H7 (cell line): ENCODE measurements at places on chromosomes 6 and 20.

GRCh38 chr6:107217248-107217647 is 101.9 kb upstream of the BEND3 start:
- DNase-seq, result no peak

DNA sequence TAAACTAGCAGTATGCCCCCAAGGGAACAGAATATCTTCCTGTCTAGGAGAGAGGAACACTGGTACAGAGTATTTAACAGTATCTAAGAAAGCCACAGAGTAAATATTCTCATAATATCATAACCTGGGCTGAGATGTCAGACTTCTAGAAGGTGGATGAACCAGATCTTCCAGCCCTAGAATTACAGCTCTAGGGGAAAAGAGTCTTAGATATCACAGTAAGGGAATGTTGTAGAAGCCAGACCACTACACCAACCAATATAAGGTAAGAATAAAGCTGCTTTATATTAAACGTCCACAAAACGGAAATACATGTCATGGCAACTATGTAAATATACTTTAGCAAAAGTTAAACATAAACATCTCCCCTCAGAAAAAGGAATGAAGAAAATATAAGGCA is 12.4 kb downstream of the SERINC1 start:
- DNase-seq, result no peak

DNA sequence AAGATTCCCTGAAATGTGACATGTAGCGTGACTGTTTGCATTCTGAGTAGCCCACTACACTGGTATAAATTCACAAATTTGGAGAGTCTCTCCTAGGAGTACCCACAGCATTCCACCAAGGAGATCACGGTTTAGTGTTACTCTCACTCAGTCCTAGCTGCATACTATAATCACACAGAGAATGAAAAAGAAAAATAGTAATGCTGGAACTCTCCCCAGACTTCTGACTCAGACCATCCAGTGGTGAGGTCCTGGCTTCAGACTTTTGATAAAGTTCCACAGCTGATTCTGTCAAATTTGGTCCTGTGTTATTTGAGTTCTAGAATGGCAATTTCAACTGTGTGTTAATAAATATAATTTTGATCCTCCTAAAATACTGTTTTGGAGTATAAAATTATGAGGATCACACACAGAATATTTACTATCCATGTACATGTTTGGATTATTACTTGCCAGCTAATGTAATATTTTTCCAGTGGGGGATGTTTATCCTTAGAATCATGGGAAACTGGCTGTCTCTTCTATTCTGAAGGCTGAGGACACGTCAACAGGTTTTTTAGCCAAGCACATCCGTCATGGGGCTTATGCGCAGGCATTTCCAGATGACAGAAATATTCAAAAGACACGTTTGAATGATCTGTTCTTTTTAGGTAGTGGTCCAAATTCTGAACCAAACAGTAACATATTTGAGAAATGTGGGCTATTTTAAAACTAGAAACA is 5.1 kb upstream of the KIAA0408 start:
- no peak for DNase-seq

- DNase-seq, result no peak
Observed at GRCh38 chr20:15310361-15310760, 972.9 kb upstream of the FLRT3 start.

GRCh38 chr6:34531580-34532201 is 24.4 kb downstream of the SPDEF start:
- DNase-seq, result peak; percentile 95

- DNase-seq, result no peak
Observed at GRCh38 chr6:29989211-29989610, 46.9 kb downstream of the HLA-A start.

GRCh38 chr6:167282165-167282564 is 8.9 kb upstream of the UNC93A start:
- DNase-seq, result no peak

DNA sequence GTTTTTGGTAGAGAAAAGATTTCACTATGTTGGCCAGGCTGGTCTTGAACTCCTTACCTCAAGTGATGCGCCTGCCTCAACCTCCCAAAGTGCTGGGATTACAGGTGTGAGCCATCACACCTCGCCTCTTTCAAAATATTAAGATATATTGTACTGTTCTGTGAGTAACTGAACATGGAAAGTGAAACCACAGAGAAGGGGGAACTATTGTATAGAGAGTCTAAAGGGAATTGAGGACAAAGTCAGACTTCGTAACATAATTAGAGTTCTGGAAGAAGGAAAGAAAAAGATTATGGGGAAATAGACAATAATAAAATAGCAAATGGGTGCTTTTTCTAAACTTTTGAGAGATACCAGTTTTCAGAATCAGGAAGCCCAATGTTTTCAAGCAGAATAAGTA is 17.4 kb upstream of the AKAP7 start:
- DNase-seq, result no peak

DNA sequence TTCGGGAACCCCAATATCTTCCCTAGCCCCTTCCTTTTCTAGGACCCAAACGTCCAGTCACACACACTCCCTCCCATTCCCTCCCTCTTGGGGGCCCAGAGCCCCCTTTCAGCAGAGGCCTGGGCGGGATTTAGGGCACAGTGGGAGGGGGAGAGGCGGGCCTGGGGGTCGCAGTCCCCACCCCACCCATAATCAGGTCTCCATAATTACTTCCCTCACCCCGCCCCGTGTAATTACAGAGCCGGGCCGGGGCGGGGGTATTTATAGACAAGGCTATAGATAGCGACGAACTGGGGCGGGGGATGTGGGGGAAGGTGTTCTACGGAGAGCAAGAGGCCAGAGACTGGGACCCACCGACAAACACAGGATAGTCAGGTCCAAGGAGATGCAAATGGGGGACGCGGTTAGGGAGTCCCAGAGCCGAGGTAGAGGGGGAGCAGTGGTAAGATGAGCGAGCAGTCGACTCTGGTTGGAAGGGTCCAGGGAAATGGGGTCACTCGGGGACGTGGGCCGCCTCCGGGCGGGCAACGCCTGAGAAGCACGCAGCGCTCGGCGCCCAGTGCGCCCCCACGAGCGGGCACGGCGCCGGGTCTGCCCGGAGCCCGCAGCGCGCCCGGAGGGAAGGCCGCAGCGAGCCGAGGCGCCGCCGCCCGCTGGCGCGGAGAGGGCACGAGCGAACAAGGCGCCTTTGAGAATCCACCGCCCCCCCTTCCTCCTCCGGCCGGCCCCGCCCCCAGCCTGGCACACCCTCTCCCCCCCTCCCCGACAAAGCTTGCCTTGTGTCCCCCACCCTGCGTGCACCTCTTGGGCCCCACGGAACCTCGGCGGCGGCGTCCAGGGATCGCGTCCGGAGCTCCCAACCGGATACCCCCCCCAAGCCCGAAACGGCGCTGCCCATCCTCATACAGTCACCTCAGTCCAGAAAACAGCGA is 670 bp upstream of the COL11A2 start:
- DNase-seq, result peak; percentile 87

GRCh38 chr20:62856931-62857619 is 4.5 kb downstream of the TCFL5 start:
- DNase-seq, result no peak

GRCh38 chr6:110693994-110694393 is 121.3 kb downstream of the CDK19 start:
- no peak for DNase-seq

GRCh38 chr6:42030585-42031506 is 19.5 kb upstream of the TAF8 start:
- DNase-seq, result peak; percentile 76

DNA sequence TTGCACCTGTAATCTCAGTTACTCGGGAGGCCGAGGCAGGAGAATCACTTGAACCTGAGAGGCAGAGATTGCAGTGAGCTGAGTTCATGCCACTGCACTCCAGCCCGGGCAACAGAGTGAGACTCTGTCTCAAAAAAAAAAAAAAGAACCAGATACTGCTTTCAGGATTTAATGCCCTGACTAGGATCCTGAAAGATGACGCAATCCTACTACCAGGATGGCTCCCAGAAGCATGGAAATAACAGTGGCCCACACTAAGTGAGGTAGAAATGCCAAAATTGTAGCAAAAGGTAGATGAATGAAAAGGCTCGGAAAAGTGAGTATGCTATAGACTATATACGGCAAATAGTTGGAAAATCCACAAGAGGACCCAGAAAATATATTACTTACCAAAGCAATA is 23.8 kb upstream of the KHDC1 start:
- DNase-seq, result no peak

- no peak for DNase-seq
Observed at GRCh38 chr6:31048099-31048498, 37.8 kb downstream of the MUC22 start.

DNA sequence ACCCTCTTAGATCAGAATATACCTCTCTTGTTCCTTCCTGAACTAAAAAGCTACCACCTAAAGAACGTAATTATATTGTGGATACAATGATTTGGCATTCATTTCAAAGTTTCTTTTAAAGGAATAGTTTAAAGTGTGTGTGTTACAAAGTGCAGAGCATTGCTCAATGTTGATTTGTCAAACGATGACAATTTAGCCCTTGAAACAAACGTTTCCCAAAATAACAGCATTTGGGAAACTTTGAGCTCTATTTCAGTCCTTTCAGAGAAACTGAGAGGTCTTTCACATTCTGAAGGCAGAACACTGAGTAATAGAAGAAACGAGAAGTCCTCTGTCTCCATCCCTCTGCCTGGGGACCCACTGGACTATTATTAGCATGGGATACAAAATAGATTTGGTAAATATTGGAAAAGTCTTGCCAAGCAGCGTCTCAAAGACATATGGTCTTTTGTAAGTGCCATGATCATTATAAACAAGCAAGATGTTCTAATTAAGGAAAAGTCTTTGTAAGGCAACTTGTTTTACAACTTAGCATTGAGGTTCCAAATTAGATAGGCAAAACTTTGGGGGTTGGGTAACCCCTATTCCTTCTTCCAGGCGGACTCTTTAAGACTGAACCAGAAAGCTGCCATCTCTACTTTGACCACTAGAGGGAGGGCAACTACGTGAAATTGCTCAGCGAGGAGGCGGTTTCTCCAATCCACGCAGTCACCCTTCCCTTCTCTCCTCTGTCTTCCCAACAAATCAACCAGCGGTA is 208.8 kb downstream of the RNF144B start:
- peak; percentile 55 for DNase-seq

- DNase-seq, result no peak
Observed at GRCh38 chr20:51131811-51132210, 108.9 kb upstream of the KCNG1 start.

DNA sequence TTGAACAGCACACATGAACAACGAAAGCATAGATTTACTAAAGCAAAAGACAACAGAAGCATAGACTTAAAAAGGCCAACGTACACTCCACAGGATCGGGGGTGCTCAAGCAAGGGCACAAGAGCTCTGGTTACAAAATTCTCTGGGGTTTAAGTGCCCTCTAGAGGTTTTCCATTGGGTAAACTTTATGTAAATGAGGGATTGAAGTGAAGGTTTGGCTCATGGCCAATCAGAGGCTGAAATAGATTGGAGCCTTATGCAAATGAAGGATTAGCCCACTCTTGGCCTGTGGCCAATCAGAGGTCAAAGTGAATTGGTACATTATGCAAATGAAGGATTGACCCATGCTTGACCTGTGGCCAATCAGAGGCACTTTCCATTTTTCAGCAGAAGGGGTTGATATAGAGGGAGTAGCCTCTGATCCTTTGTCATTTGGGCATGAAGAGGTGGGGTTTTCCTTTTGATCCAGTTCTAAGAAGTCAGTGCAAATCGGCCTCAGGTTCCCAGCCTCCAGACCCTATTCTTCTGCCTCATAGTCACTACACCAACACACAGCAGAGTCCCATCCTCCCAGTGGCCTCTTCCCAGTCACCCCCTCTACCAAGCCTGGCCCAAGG is 244.9 kb downstream of the THBS2 start:
- no peak for DNase-seq

GRCh38 chr6:63278916-63279315 is 40.9 kb downstream of the LGSN start:
- DNase-seq, result no peak

DNA sequence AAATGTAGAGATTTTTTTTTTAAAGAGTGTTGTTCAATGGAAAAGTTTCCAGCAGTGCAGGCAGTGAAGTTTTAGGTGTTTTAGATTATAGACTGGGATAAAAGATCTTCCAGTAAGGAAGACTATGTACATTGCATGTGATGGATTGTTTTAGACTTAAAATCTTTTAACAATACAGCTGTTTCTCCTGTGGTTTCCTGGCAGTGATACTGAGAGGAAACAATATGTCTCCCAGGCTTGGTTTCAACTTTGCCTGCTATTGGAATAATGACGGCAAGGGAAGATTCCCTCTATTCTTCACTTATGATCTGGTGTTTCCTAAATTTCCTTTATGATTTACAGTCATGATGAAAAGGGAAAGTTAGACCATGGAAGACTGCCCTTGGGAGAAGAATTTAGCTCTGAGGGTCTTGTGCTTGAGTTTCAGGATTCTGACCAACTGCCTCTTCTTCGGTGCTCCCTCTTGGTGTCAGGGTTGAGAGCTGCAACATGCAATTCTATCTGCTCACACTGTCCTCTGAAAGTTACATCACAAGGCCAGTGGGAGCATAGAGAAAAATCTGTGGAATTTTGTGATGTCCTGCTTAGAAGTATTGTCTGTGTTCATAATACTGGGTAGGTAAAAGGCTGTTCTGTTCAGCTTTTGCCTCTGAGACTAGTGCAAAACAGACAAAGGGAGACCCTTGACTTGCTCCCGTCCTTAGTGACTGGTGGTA is 262.8 kb upstream of the MAN1A1 start:
- DNase-seq, result no peak

GRCh38 chr6:25842526-25842925 is 10.7 kb upstream of the SLC17A1 start:
- no peak for DNase-seq

- DNase-seq, result no peak
Observed at GRCh38 chr6:157333956-157334355, 10.6 kb upstream of the TMEM242 start.

- DNase-seq, result no peak
Observed at GRCh38 chr20:24782801-24783630, 166.1 kb upstream of the CST7 start.

DNA sequence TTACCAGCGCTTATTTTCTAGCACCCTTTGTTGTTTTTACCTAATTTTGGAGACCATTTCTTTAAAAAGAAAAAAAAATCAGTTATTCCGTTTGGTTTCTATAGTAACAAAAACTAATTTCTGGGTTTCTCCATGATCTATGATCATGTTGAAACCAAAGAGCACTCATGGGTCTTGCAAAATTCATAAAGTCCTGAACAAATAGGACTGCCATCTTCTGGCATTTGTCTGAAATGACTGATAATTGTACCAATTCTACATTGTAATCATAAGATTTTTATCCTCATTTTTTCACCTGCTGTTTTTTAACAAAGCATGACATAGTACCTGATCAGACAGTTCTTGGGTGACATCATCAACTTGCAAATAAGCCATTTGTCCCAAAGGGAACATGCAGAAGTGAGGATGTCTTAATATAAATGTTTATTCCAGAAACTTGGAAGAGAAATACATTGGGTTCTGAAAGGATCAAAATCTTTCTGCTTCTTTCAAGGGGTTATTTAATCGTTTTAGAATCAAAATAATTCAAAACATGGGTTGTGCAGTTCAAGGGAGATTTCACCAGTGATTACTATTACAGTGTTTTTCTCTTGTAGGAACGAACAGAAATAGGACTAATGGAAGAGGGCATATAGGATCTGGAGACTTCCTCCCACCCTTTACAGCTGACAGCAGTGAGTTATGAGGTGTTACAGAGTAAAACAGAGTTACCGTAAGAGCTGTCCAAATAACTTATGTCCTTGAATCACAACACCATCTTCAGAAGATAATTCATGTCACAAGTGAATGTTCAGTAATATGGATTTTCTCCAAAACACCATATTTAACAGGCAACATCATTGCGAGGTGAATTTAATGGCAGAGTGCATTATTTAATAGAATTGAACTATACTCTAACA is 87.1 kb upstream of the GJE1 start:
- DNase-seq, result no peak

- DNase-seq, result no peak
Observed at GRCh38 chr6:122077603-122078002, 321.8 kb upstream of the HSF2 start.

GRCh38 chr20:61346996-61347395 is 94.9 kb downstream of the CDH4 start:
- no peak for DNase-seq
